Stimulated activated CD8-positive, alpha-beta memory T cell treated with anti-CD3 and anti-CD28 coated beads, Interleukin-7, amount 100 ng/mL, for 24 hours (primary cell): ENCODE measurements at places on chromosomes 7 and 10.

- DNase-seq = no peak
Measured at GRCh38 chr7:155813546-155814315, 1.5 kb upstream of the SHH start.

GRCh38 chr10:12214763-12215218 lies 18.8 kb downstream of the CDC123 start:
- no peak for DNase-seq

GRCh38 chr10:58264780-58265179 lies 2.9 kb downstream of the IPMK start:
- no peak for DNase-seq

GRCh38 chr10:97759158-97759887 lies 12.5 kb downstream of the SFRP5 start:
- no peak for DNase-seq

- no peak for DNase-seq
Measured at GRCh38 chr7:152078025-152078424, 52.6 kb downstream of the GALNT11 start.

- DNase-seq = no peak
Measured at GRCh38 chr7:131105294-131105798, 222.3 kb upstream of the MKLN1 start.

GRCh38 chr10:93461807-93462178 lies 20.3 kb downstream of the MYOF start:
- no peak for DNase-seq
